ENCODE measurements at places on chromosomes 2 and 18.

DNA sequence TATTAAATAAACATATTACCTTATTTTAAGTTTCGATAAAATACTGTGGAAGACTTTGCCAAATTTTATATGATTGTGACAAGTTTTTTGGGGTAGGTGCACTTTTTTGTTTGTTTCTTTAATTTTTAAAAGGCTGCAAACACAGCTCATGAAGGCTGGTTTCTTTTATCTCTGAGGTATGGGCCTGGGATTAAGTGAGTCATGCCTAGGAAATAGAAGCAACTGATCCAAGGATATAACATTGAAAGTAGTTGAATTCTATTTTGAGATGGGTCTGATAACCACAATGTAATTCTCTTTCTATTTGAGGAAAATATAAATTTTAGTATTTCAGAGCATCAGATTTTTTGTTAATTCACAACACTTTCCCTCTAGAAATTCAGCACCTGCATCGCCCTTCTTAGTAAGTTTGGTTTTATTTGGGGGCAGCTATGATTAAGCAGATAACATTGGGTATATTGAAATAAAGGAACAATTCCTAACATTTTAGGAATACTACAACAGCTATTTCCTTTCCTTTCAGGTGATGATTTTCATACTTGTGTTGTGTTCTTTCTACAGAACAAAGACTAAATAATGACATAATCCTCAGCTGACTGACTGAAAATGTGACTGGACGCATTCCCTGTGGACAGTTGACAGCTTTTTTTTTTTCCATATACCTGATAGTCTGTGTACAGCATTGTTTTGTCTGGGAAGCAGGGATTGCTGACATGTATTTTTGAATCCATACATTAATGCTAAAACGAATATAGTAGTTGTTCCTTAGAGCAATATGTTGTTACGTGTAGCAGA is 16.8 kb downstream of the RBM45 start:
- DNase-seq: no peak

- no peak for DNase-seq
These were observed 85.2 kb downstream of the SLC4A10 start for GRCh38 chr2:161709428-161709827.

- DNase-seq: no peak
These were observed 56.4 kb upstream of the TCF7L1 start for GRCh38 chr2:85076618-85077274.

- DNase-seq: no peak
These were observed 76.9 kb downstream of the USP40 start for GRCh38 chr2:233489666-233490065.

GRCh38 chr2:124186801-124187200 is 161.7 kb downstream of the CNTNAP5 start:
- no peak for DNase-seq

DNA sequence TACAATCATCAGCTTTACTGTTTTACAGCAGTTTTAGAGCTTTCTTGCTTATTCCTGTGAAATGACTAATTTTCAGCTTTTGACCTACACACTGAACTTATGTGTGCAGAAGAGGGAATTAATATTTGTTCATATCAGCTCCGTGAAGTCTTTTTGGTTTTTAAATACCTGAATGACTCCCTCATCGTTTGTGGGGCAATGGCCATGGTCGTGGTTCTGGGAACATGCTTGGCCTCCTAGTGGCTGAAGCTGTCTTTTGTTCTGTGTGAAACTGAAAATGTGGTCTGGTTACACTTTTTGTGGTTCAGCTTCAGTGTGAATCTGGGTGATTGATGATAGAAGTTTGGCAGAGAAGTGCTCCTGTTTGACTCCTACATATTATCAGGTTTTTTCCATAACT is 408.1 kb downstream of the THSD7B start:
- DNase-seq: no peak

- DNase-seq: no peak
These were observed 175.0 kb upstream of the PARD3B start for GRCh38 chr2:204370172-204370718.

- no peak for DNase-seq
These were observed 192.8 kb upstream of the ZNF521 start for GRCh38 chr18:25544546-25545287.

GRCh38 chr18:73670039-73670438 is 477.6 kb downstream of the FBXO15 start:
- no peak for DNase-seq

- no peak for DNase-seq
These were observed 30.1 kb downstream of the HRH4 start for GRCh38 chr18:24490539-24490938.

DNA sequence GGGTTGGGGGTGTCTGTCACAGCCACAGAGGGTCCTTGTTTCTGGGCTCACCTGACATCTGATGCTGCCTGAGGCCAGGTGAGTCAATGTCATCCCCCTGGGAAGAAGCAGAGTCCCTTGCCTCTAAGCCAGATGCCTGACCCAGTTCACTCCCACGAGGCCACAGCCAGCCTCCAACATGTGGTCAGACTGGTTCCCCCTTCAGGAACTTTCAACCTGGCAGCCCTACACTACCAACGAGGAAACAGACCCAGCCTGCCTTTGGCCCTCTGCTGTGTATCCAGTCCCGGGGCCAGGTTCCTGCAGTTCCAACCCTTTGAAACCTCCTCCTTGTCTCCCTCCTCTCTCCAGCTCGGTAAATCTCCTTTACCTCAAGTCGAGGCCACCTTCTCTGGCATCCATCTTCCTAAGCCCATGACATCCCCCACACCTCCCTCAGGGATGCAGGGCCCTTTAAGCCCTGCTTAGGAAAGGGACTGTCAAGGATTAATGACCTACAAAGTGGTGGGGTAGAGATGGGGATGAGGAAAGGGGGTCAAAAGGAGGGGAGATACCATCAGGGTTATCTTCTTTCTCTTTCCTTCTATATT is 49.2 kb upstream of the SMAD2 start:
- DNase-seq: no peak

DNA sequence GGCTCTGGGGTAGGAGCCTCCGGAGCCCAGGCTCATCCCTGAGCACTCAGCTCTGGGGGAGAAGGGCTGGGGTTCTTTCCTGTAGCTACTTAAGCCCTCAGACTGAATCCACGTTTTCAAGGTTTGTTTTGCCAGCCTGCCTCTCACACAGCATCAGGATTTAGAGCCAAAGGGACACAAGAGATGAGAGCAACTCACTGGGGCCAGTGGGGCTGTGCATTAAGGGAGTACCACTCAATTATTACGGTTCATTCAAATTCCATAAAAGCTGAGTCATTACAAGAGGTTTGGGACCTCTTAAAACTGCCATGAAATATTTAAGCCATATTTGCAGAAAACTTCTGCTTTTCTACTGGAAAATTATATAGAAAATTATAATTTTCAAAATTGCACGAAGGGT is 17.1 kb upstream of the SNED1 start:
- DNase-seq: no peak

DNA sequence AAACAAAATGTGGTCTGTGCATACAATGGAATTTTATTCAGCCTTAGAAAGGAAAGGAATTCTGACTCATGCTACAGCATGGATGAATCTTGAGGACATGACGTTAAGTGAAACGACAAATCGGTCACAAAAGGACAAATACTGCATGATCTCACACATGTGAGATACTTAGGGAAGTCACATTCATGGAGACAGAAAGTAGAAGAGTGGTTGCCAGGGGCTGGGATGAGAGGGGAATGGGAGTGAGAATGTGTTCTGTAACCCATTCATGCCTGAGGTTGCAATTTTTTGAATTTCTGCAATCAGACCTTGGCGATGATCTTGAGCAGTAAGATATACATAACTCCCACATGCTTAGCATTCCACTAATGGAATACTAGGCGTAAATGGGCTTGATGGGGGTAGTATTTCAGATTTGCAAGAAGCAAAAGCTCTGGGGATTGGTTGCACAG is 22.0 kb downstream of the FHL2 start:
- DNase-seq: no peak

DNA sequence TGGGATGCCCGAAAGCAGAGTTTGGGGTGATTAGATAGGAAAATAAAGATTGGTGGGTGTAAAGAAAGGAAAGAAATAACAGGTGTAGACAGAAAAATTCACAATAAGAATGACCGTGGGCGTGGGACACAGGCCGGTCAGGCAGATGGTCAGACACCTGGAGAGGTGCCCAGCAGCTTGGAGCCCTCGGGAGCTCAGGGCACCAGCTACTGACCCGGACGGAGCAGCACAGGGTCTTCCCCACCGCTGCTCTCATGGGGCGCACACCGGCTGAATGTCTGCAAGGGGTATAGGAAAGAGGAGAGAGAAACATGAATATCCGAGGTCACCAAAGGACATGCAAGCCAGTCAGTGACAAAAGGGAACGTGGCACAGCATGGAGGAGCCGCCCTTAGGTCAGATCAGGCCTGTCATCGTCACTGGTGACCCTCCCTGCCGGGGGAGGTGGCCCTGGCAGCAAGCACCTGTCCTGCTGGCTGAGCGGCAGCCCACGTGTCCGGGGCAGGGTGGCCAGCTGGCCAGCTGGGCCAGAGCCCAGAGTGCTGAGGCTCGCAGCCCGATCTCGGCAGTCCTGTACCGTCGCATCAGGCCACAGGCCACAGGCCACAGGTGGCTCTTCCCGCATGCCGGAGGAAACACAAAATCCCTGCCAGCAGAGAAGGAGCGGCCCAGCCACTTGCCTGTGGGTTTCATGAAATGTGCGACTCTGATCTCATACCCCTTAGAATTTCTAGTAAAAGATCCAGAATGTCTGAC is 112.0 kb upstream of the NDUFV2 start:
- no peak for DNase-seq

GRCh38 chr2:118709786-118710185 is 137.7 kb downstream of the EN1 start:
- DNase-seq: no peak

GRCh38 chr2:174717273-174717672 is 47.0 kb downstream of the CHRNA1 start:
- peak; percentile 8 for DNase-seq

DNA sequence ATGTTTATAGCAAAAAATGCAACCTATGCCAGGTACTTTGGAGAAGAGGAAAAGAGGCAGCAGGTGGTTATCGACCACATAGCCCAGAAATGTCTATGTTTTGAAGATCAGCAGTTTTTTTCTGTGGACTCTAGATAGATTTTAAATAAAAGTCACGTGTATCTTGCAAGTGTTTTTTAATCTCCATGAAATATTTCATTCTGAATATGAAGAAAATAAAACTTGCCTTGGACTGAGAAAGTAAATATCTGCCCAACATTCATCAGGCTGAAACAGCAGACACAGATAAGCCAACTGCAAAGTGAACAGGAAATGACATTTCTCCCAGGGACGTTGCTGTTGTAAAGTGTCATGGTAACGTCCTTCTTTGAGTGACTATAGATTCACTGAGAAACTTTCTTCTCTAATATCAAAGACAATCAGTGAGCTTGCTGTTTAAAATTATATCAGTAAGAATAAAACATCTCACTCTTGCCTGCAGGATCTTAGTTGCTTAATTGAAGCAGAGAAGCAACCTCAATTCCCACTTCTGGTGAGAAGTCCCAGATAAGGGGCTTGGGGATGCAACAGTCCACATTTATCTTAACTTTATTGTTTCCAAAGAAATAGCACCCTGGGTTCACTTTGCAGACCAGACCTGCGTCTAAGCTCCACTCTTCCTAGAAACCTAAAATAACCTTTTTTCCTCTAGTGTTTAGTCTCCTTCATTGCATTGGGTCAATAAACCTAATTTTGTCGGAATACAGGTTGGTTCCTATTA is 6.3 kb downstream of the MYOM1 start:
- no peak for DNase-seq

DNA sequence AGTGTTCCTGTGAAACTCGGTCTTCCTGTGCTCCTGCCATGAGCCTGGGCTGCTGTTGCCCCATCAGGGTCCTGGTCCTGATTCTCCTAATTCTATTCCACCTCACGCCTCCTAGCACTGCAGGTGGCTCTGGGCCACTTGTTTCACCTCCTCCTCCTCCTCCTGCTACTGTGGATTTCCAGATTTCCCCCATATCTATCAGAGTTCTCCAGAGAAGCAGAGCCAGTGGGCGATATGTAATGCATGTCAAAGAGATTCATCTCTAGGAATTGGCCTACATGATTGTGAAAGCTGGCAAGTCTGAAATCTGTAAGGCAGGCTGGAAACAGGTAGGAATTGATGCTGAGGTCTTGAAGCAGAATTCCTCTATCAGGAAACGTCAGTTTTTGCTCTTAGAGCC is 45.3 kb downstream of the CHRNA1 start:
- DNase-seq: no peak

- DNase-seq: no peak
These were observed 631 bp downstream of the MORN2 start for GRCh38 chr2:38876407-38876806.
